CD4-positive, alpha-beta T cell treated with Interleukin-17A for 4 hours (primary cell): ENCODE measurements at places on chromosomes 2 and 18.

GRCh38 chr2:147829106-147829505 is 15.7 kb upstream of the ACVR2A start:
- no peak for DNase-seq

DNA sequence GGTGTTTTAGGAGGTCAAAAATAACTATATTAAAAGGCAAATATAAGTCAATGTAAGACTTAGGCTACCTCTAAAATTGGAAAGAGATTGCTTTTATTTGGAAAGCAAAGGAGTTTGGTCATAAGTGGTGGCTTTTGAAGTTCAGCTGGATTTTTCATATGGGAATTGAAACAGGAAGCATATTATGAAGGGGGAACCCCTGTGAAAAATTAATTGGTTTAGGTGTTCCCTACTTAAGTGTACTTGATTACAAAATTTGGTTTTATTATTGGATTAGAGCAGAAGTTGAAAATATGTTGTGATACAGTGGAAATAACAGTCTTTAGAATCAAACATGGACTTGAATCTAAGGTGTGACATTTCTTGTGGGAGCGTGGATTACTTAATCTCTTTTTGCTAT is 121.4 kb upstream of the TTC27 start:
- DNase-seq, result no peak

DNA sequence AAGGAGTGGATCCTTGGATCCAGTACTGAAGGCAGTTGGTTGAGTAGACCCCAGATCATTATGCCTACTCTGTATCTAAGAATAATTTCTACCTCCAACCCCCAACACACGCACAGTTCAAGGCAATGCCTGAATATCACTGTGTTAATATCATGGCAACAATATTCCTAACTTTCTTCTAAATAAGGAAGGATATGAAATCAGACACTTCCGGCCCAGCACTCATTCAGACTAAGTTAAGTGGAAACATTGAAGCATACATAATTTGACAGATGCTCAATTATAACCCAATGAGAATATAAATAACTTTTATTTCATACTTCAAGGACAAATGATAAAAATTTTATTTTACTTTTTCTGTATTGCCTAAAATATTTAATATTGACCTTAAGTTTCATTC is 153.6 kb upstream of the COL3A1 start:
- DNase-seq, result no peak

- DNase-seq, result no peak
Measured at GRCh38 chr18:22742409-22742808, 190.7 kb upstream of the RBBP8 start.

GRCh38 chr18:45218436-45218835 is 396.8 kb upstream of the SLC14A2 start:
- DNase-seq, result no peak

DNA sequence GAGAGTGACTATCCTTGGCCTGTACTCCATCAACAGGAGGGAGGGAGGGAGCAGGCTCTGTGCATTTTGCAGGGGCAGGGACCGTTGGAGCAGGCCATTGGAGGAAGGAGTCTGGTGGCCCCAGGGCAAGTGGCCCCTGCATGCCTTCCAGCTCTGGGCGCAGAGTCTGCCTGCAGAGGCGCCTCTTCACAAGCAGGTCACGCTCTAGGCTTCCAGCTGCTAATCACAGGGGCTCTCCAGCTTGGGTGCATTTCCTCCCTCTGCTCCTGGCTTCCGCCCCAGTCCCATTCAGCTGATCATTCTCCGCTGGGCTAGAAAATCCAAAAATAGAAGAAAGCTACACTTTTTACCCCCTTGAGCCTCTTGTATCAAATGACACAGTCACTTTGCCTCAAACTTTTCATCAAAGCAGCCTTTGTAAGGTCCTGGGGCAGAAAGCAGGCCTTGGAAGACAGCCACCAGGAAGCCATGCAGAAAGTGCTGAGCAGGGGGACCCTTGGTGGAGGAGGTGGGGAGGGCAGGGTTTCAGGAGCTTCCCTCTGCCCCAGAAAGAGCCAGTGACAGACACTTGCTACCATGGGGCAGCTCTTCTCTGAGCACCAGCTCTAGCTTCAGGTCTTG is 11.3 kb downstream of the TMEM247 start:
- no peak for DNase-seq

DNA sequence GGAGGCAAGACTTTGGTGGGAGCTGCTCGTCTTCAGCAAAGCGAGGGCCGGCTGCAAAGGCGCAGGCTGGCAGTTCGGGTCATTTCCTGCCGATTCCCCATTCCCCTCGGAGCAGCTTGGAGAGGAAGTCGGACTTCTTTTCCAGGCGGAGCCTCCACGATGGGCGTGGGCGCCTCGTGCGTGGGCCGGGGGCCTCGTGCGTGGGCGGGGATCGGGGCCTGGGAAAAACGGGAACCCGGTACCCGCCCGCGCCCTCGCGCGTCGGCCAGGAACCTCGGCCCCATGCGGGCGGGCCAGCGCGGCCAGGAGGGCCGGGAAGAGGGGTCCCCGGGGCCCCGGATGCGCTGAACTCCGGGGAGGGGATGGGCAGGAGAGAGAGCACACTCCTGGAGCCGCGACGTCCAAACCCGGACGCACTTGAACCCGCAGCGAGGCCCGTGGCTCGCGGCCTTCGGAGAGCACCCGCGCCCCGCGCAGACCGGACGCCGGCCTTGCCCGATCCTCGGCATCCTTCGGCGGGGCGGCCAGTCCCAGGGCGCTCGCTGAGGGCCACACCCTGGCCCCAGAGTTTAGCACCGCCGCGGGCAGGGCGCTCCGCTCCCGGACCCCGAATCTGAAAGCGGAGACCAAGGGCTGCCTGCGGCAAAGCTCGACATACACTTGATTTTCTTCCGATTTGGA is 368.4 kb downstream of the MTX2 start:
- DNase-seq, result peak; percentile 5

- DNase-seq, result no peak
Measured at GRCh38 chr2:105557021-105557920, 158.4 kb upstream of the FHL2 start.

- no peak for DNase-seq
Measured at GRCh38 chr2:46086578-46087070, 210.6 kb upstream of the EPAS1 start.

- DNase-seq, result no peak
Measured at GRCh38 chr2:24930768-24931167, 10.7 kb upstream of the ADCY3 start.

GRCh38 chr18:939958-940357 is 35.3 kb downstream of the ADCYAP1 start:
- no peak for DNase-seq

DNA sequence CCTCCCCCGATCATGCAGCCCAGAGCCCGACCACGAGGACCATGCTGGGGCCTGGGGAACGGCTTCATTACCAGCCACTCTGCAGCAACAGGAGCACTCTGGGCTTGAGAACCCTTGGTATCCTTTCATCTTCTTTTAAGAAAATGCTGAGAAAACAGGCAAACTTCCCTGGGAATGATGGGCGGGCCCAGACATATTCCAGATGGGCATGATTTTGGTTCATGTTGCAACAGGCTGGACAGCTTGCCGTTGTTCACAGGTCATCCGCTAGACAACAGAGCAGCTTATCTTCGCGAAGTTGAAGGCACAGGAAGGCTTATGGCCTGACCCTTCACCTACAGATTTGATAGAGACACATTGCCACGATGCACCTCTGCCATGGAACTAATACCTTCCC is 121.0 kb downstream of the KLHL29 start:
- DNase-seq, result no peak

- no peak for DNase-seq
Measured at GRCh38 chr2:124145982-124146381, 120.9 kb downstream of the CNTNAP5 start.

DNA sequence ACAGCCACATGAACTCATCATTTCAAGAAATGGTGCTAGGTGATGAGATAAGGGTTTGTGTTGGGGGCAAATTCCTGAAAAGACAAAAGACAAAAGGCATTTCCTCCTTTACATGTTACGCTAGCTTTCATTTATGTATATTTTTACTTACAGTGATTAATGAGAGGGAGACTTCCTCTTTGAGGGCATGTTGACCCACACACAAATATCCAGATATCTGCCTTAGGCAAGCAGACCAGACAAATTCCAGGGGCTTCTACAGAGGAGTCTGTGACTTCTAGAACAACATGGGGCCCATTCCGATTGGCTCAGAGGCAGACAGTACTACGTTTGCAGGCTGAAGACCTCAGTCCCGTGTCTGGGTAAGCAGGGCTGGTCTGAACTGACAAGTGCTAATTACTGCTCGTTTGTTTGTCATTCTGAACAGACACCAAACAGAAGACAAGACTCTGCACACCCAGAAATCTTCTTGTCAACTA is 74.8 kb upstream of the ST6GAL2 start:
- DNase-seq, result no peak

- no peak for DNase-seq
Measured at GRCh38 chr2:217975626-217976025, 27.2 kb downstream of the TNS1 start.

DNA sequence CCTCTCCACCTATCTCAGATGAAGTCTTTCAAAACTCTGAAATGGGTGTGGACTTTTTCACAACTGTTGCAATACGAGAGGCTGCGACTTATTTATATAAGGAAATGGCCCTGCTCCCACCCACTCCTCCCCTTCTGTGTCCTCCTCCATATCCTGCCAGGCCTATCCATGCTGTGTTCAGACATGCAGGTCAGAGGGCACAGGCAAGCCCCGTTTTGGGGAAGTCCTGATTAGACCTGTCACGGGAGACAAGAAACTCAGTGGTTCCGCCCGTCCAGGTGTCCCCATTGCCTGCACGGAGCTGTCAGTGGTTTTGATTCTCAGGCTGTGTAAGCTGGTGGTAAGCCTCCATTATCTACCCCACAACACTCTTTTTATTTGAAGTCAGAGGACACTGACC is 99.6 kb upstream of the MGAT5 start:
- no peak for DNase-seq

- DNase-seq, result no peak
Measured at GRCh38 chr2:85914922-85915321, 26.1 kb upstream of the ST3GAL5 start.

GRCh38 chr2:53820711-53821110 is 33.9 kb downstream of the ERLEC1 start:
- DNase-seq, result no peak

DNA sequence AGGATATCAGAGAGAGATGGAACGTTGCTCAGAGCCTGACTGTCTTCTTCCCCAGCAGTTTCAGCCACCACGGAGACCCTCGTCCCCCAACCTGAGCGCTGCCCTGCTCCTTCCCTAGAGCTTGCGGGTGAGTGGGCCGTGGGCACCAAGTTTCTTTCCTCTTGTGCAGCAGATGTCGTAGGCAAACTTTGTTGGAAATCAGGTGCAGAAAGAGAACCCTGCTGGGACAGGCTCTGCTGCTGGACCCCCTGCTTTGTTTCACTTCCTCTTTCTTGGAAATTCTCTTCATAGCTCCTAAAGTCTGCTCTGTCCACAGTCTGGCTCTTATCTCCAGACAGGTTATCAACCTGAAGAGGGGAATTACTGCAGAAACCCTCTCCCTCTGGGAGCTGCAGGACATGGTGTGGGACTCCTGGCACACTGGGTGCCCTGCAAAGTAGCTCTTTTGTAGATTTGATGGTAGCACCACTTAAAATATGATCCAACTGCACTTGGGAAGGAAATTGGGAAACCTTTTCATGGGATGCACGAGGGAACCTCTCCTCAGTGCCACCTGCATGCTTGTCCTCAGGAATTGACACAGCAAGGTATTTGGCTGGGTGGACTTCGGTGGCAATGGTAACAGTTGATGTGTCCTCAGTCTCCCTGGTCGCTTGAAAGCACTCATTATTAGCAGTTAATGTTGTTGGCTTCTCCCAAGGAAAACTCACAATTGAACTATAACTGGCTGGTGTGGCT is 92.2 kb downstream of the ALPK2 start:
- DNase-seq, result no peak

DNA sequence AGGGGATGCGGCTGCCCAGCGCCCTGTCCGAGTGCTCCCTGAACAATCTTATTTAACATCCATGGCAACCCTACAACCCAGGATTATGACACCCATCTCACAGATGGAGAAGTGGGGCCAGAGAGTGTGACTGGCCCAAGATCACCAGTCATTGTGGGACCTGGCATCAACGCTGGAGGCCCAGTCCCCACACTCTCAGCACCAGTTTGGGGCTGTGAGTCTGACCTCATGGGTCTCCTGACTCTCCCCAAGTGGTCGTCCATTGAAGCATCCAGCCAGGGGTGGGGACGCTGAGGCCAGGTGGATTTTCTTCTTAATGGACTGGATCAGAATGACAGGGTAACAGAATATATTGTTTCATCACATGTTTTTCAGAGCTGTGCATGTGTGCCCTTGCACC is 24.5 kb downstream of the MAL start:
- no peak for DNase-seq

DNA sequence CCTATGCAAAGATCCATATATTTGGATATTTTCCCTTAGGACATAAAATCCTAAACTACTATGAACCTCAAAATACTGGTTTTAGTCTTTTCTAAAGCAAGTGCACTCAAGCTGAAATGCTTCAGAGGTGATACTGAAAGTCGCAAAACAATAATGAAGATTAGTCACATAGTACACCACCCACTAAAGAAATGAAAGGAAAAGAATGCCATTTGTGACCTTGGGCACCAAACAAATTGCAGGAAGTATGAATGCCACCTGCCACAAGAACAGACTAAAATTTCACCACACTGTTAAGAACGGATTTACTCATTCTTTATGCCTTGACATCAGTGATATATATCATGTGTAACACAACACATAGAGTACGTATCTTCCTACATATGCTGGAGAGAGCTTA is 161.5 kb downstream of the ZNF521 start:
- DNase-seq, result no peak

DNA sequence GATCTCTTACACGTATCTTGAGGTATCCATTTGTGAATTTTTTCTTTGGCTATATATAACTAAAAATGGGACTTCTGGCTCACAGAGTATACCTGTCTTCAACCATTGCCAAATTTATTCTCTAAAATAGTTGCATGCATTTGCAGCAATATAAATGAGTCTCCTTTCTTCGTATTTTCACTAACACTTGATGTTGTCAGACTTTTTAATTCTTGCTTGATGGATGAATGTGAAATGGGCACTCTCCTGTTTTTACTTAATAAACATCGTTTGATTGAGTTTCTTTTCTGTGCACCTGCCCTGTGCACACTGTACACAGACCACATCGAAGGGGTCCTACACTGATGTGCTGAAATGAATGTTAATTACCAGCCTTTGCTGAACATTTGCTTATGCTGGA is 121.8 kb downstream of the DDX1 start:
- no peak for DNase-seq

GRCh38 chr2:208034503-208035140 is 9.3 kb upstream of the PLEKHM3 start:
- DNase-seq, result no peak

- no peak for DNase-seq
Measured at GRCh38 chr2:201890453-201890852, 84.1 kb downstream of the CDK15 start.

- no peak for DNase-seq
Measured at GRCh38 chr2:224875841-224876240, 159.7 kb upstream of the CCDC195 start.

DNA sequence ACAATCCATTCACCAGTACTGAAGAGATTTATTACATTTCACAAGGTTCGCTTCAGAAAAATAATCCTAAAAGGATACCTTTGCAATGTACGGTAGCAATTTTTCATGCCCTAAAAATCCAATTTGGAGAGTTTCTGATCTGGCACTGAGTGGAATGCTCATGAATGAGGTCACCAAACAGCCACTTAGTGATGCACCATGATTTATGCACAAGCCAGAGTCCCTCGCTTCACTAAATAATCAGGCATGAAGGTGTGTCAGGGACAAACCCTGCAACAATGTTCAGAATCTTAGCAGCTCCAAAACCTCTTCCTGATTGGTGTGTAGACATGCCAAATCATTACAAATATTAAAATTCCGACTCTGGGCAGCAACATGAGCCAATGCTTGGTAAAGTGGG is 221.1 kb downstream of the CNTNAP5 start:
- DNase-seq, result no peak

- no peak for DNase-seq
Measured at GRCh38 chr2:160306985-160307384, 106.9 kb upstream of the ITGB6 start.
